ENCODE measurements at places on chromosomes 2 and 18. TPM values are rescaled to one million over a fixed set of nuclear protein-coding genes. Genes with fewer than 3 reads are reported as not detected.

DNA sequence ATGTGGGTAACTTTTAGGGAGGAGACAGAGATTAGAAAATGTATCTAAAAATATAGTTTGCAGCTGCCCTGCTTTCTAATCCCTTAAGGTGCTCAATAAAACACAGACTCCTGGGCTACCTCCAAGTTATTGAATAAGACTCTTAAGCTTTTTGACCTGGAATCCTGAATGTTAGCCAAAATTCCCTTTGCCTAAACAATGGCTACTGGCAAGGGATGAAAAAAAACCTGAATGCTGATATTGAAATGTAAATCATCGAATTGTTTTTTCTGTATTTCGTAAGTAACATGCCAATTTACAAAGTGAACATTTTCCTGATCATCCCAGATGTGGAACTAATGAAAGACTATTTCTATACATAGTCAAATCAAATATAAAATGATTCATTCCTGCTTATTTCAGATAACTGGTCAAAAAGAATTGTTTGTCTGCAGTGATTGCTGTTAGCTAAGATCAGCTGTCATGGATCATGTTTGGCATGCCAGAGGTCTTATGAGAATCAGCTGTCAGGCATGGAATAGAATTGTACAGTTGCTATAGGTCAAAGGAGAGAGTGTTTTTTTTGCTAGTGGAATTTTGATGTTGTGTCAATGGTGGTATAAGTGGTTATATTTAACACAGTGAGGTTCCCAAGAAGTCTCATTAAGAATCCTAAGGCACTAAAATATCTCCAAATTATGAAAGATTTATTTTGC lies 363.6 kb upstream of the CWC22 start:
- no peak overlapping the region for H3K4me3 ChIP-seq
- no peaks in the 10 kb centered on the region for H3K27me3 ChIP-seq
- H3K4me1 ChIP-seq: no peaks in the 10 kb centered on the region
- no peaks in the 10 kb centered on the region for H3K36me3 ChIP-seq
- DNase-seq: no peak
- no peak overlapping the region for H3K27ac ChIP-seq

DNA sequence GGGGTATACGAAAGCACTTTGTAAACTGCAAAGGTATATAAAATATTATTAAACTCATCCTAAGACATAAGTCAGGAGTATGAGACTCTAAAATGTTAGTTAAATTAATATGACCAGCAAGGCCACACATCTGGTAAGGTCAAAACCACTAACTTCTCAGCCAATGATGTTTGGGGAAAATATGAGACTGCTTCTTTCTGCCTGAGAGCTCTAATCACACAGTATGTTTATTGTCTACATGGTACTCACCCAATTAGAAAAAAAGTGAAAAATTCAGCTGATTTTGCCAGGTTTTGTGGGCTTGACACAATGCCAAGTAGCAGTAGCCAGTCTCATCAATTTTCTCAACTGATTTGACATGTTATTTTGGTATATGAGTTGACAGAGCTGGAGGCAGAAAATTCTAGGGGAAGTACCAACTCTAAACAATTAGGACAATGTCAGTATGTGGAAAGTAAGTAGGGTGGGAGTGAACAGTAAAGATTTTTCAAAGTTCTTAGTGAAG lies 87.3 kb downstream of the ALK start:
- H3K4me3 ChIP-seq: no peak overlapping the region
- H3K27ac ChIP-seq: no peak overlapping the region
- H3K36me3 ChIP-seq: no peaks in the 10 kb centered on the region
- H3K4me1 ChIP-seq: no peaks in the 10 kb centered on the region

GRCh38 chr18:25057491-25058050 lies 294.4 kb downstream of the ZNF521 start:
- DNase-seq: no peak
- no peak overlapping the region for H3K4me3 ChIP-seq
- no peaks in the 10 kb centered on the region for H3K27me3 ChIP-seq
- H3K27ac ChIP-seq: no peak overlapping the region
- H3K4me1 ChIP-seq: no peaks in the 10 kb centered on the region
- no peaks in the 10 kb centered on the region for H3K36me3 ChIP-seq

- no peak overlapping the region for H3K4me3 ChIP-seq
- H3K27ac ChIP-seq: no peak overlapping the region
- H3K27me3 ChIP-seq: no peaks in the 10 kb centered on the region
Observed at GRCh38 chr2:129667577-129667976, 311.9 kb upstream of the RAB6C start.

Gene LYPD6
- 1.2 TPM for total RNA-seq

Gene CELF4
- 0.22 TPM for total RNA-seq

Gene CYTIP
- 4.8 TPM for total RNA-seq

GRCh38 chr2:46077522-46078107 lies 219.6 kb upstream of the EPAS1 start:
- no peak for DNase-seq
- H3K27ac ChIP-seq: no peak overlapping the region
- H3K4me3 ChIP-seq: no peak overlapping the region
- no peaks in the 10 kb centered on the region for H3K36me3 ChIP-seq
- H3K27me3 ChIP-seq: no peaks in the 10 kb centered on the region

Gene TSPYL6
- total RNA-seq: not detected

GRCh38 chr2:150557020-150557600 lies 69.6 kb upstream of the RND3 start:
- H3K27me3 ChIP-seq: no peaks in the 10 kb centered on the region
- H3K36me3 ChIP-seq: no peaks in the 10 kb centered on the region
- H3K27ac ChIP-seq: no peak overlapping the region

DNA sequence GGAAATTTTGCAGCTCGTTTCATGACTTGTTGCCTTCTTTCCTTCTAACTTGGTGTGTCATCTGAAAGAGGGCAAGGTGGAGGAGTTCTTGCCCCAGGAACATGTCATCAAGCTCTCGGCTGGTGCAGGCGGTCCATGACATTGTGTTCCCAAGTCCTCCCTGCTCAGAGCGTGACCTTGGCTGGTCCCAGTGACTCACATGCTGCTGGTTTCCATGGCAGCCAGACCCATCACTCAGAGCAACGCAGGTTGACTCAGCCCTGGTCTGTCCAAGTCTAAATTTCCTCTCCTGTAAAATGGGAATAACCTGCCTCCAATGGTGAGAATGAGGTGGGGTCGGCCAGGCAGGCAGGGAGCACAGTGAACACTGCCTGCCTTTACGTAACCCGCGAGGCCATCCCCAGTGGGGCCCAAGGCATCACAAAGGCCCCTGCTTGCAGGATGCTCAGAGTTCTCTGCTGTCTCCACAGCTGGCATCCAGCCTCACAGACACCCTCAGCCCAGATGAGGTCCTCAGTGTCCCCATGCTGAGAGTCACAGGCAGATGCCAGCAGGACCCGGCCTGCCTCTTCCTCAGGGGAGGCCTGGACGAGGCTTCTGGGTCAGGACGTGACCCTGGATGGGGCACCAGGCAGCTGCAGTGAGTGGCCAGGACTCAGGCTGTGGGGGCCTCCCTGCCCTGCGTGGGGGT lies 143.7 kb downstream of the TPO start:
- no peaks in the 10 kb centered on the region for H3K4me1 ChIP-seq
- no peaks in the 10 kb centered on the region for H3K27me3 ChIP-seq
- no peaks in the 10 kb centered on the region for H3K36me3 ChIP-seq
- no peak overlapping the region for H3K27ac ChIP-seq
- H3K4me3 ChIP-seq: no peak overlapping the region

Gene ADAM23
- 34.6 TPM for total RNA-seq

Gene GREB1L
- 17.5 TPM for total RNA-seq

- peak; percentile 53 for DNase-seq
- no peak overlapping the region for H3K27ac ChIP-seq
- H3K36me3 ChIP-seq: no peaks in the 10 kb centered on the region
- no peak overlapping the region for H3K4me3 ChIP-seq
- no peaks in the 10 kb centered on the region for H3K27me3 ChIP-seq
Observed at GRCh38 chr2:239919774-239920692, 105.1 kb downstream of the NDUFA10 start.

Gene CKAP2L
- total RNA-seq: 0.82 TPM

DNA sequence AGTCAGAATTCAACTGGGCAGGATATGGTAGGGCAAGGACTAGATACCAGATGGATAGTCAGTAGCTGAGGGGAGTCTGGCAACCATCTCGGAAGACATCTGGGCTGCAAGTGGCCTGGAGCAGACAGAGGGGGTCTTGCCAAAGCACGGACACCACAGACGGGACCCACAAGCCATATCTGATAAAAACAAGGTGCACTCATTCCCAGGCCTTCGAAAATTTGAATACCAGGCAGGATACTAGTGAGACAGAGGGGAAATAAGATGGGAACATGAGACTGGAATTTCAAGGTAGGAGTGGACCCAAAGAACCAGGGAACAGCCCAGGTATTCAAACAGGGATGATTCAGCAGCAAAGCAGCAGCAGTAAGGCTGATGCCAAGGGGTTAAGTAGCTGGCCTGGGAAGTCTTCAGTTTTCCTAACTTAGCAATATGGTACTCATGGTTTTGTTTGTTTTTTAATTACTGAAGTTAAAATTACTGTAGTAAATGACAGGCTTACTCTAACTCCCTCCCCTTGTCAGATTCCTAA lies 144.9 kb upstream of the NCKAP5 start:
- H3K4me3 ChIP-seq: no peak overlapping the region
- no peak for DNase-seq
- H3K4me1 ChIP-seq: no peaks in the 10 kb centered on the region
- no peak overlapping the region for H3K27ac ChIP-seq

DNA sequence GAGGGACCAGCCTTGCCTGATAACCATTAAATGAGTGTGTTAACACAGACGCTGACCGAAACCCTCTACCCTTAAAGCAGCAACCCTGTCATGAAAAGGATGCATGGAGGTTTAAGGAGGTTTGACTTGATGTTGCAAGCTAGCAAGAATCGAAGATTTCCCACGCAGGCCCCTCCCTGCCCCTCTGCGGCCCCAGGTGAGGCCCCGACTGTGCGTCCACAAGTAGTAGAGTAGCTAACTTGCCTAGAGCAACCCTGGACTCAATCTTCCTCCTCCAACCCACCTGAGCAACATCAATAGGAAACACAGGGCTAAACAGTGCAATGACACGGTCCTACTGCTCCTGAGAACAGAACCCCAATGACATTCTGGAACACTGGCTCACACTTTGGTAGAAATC lies 150.1 kb downstream of the COL4A4 start:
- H3K4me1 ChIP-seq: no peaks in the 10 kb centered on the region
- no peaks in the 10 kb centered on the region for H3K27me3 ChIP-seq
- no peaks in the 10 kb centered on the region for H3K36me3 ChIP-seq
- H3K27ac ChIP-seq: no peak overlapping the region
- DNase-seq: no peak

- no peak overlapping the region for H3K27ac ChIP-seq
- no peaks in the 10 kb centered on the region for H3K4me1 ChIP-seq
- no peak overlapping the region for H3K4me3 ChIP-seq
- no peaks in the 10 kb centered on the region for H3K36me3 ChIP-seq
Observed at GRCh38 chr2:85106489-85107180, 26.6 kb upstream of the TCF7L1 start.

DNA sequence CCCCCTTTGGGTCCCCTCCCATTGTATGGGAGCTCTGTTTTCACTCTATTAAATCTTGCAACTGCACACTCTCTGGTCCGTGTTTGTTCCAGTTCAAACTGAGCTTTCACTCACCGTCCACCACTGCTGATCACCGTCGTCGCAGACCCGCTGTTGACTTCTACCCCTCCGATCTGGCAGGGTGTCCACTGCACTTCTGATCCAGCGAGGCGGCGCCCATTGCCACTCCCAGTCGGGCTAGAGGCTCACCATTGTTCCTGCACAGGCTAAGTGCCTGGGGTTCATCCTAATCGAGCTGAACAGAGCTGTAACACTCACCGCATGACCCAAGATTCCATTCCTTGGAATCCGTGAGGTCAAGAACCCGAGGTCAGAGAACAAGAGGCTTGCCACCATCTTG lies 11.0 kb upstream of the CHAC2 start:
- no peak overlapping the region for H3K4me3 ChIP-seq
- no peak for DNase-seq
- H3K4me1 ChIP-seq: no peaks in the 10 kb centered on the region
- no peak overlapping the region for H3K27ac ChIP-seq
- no peaks in the 10 kb centered on the region for H3K27me3 ChIP-seq

DNA sequence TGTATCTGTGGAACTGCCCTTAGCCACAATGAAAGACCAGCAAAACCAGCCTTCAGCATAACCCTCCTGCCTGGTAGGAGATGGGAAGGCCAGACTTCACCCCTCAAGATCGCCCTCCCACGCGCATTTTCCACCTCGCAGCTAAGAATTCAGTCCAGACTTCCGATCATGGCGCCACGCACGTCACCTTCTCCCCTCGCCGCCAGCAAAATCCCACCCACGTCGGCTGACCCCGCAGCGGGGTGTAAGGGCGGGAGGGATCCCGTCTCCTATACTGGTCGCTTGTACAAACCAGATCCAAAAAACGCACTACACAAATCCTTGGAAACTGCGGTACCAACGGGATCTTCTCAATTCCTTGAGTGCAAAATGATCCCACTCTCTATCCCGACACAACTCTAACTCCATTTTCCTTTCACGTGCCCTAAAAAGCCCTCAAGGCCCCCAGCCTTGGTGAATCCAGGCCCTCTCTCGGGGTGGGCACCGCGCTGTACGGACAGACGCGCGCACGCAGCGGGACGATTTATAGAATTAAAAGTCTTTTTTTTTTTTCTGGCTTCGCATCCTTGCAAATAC lies 1.0 kb upstream of the BMPR2 start:
- no peak for DNase-seq
- peak overlapping the region; percentile 94 for H3K27ac ChIP-seq
- peaks cover 22% of the 10 kb centered on the region for H3K4me1 ChIP-seq

- no peak overlapping the region for H3K27ac ChIP-seq
- DNase-seq: no peak
- H3K27me3 ChIP-seq: no peaks in the 10 kb centered on the region
- H3K4me1 ChIP-seq: no peaks in the 10 kb centered on the region
Observed at GRCh38 chr18:40366521-40366920, 1588.5 kb upstream of the PIK3C3 start.

Gene NEB
- 136 TPM for total RNA-seq

GRCh38 chr2:37013315-37013641 lies 46.9 kb upstream of the STRN start:
- no peaks in the 10 kb centered on the region for H3K27me3 ChIP-seq
- no peaks in the 10 kb centered on the region for H3K4me1 ChIP-seq
- no peak for DNase-seq
- H3K27ac ChIP-seq: no peak overlapping the region
- no peak overlapping the region for H3K4me3 ChIP-seq

GRCh38 chr2:81327911-81328310 lies 1023.4 kb upstream of the LRRTM1 start:
- H3K4me1 ChIP-seq: no peaks in the 10 kb centered on the region
- no peaks in the 10 kb centered on the region for H3K36me3 ChIP-seq
- H3K27me3 ChIP-seq: no peaks in the 10 kb centered on the region
- DNase-seq: no peak
- H3K4me3 ChIP-seq: no peak overlapping the region

DNA sequence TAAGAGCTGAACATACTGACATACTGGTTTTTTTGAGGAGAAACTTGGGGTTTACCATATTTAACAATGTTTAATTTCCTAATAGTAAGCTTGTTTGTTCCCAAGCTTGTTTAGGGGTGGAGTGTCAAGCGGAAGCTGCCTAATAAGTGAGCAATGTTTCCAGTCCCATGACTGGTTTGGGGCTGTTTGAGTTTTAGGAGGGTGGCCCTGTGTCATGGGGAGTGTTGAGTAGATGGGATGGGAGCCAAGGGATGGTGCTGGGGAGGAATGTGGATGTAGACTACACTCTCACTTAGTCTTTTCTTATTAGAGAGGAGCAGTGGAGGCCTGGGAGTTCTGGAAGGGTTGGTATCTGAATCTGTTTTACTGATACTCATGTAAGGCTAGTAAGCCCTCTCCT lies 128.5 kb downstream of the TANC1 start:
- peak overlapping the region; percentile 53 for H3K27ac ChIP-seq
- peaks cover 78% of the 10 kb centered on the region for H3K4me1 ChIP-seq
- no peak for DNase-seq
- no peak overlapping the region for H3K4me3 ChIP-seq
- H3K27me3 ChIP-seq: no peaks in the 10 kb centered on the region
